Hematopoietic multipotent progenitor cell treated with erythropoietin and hydrocortisone succinate and interleukin-3 and kit ligand, for 15 days (in vitro differentiated cells): ENCODE measurements at places on chromosomes 6 and 20.

DNA sequence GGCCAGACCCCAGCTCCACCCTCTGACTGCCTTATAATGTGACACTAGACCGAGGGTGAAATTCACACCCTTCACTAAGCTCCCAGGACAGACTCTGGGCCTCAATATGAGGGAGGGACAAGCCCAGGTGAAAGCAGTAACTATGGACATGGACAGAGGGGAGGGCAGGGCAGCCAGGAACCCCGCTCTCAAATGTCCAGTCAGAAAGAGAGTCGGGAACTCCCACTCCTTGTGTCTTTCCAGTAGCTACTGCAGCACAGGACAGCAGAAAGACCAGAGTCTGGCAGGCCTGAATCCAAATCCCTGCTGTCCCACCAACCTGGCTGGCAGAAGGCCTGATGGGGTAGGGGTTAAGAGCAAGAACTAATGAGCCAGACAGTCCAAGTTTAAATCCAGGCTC lies 6.4 kb downstream of the C20orf96 start:
- DNase-seq = no peak

- no peak for DNase-seq
These were observed 985.2 kb downstream of the EYS start for GRCh38 chr6:64721865-64722264.

DNA sequence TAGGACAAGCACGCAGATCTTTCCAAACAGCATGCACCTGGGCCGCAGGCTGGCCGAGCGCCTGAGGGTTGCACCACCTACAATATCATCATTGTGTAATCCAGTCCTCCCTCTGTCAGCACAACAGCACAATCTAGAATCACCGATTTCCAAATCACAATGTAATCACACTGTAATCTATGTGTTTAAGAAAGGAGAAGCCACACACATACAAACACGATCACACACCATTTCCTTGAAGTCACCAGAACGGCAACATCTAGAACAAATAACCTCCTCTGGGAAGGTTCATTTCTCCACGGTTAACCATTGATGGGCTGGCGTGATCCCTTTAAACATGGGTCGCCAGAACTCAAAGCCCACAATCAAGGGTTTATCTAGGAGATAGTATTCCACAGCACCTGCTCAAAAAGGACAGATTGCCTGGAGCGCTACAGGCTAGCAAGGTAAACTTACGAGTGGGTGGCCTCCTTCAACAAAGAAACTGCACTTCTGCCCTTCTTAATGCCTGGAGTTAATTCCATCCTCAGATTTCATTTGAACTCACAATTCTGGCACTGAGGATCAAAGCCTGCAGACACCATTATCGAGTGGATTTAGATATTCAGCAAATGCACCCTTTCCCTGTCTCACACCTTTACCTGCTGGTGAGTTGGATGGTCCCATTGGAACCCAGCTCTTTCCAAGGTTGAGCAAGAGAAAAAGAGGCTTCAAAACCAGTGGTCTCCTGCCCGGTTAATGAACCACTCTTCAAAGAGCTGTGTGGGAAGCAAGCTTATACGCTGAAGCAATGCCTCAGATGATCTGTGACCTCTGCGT lies 83.8 kb upstream of the FOXQ1 start:
- DNase-seq = no peak

- DNase-seq = no peak
These were observed 610.5 kb downstream of the HTR1B start for GRCh38 chr6:76852776-76853175.

DNA sequence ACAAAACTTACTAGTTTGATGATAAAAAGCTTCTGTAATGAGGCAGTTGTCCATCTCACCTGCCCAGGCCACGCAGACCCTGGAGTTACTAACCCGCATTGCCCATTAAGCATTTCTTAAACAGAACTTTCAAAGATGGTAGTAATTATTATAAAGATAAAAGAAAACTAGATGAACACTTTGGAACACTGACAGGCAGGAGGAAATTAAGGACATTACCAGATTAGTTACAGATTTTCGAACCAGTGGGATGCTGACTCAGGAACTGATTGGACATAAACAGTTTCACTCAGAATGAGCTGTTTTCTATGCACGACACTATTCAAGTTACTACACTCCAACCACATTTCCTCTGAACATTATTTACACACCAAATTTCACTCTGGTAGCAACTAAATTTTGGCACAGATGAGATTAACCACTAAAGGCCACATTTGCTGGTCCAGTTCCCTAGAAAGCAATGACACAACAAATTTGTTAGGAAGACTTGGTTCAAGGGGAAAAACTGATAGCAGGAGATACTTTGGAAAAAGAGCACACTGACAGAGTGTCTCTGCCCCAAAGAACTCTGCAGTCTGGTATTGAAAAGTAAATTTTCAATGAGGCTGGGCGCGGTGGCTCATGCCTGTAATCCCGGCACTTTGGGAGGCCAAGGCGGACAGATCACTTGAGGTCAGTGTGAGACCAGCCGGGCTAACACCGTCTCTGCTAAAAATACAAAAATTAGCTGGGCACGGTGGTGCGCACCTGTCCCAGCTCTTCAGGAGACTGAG lies 3.0 kb downstream of the ROMO1 start:
- DNase-seq = peak; percentile 4

DNA sequence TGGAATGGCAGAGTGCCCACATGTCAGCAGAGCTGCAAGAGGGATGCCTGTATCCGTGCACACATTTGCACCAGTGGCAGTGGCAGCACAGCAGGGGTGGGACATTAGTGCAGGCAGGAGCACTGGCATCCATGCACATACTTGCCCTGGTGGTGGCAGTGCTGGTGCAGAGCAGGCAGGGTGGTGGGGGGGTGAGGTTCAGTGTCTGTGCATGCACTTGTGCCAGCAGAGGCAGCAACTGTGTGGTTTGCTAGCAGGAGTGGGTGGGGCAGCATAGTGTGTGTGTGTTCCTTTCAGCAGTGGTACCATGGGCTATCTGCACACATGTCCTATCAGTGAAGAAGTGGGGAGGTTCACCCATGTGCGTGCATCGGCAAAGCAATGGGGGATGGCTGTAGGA lies 151.6 kb downstream of the EPM2A start:
- DNase-seq = no peak

DNA sequence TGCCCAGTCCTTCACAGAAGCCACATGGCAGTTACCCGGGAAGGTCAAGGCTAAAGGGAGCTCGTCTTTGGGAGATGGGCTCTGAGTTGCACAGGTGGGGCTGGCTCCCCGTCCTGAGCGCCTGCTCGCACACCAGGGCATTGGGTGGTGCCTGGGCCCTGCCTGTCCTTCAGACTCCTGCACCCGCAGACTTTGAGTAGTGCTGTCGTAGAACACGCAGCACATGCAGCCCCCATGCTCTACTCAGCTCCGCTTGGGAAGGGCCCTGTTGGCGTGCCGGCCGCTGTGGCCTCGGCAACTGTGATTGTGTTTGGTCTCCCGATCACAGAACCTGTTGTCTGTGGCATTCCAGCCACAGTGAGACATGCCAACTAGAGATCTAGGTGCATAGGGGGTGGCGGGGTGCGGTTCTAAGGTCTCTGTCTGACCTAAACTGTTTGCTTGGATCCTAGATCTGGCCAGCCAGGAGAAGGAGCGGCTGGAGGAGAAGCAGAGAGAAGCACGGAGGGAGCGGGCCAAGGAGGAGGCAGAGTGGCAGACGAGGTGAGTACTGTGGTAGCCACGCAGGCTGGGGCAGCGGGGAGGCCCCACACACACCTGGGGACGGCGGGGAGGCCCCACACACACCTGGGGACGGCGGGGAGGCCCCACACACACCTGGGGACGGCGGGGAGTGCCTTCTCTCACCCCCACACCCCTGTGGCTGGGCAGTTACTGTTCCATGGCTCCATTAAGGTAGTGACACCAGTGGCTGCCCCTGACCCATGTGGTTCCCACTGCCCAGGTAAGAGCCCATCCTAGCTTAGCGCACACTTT lies 11.3 kb upstream of the ADRM1 start:
- no peak for DNase-seq

- no peak for DNase-seq
These were observed 25.1 kb downstream of the RNF217 start for GRCh38 chr6:124987291-124987690.

- DNase-seq = no peak
These were observed 457.2 kb downstream of the KIF16B start for GRCh38 chr20:16115911-16116552.

DNA sequence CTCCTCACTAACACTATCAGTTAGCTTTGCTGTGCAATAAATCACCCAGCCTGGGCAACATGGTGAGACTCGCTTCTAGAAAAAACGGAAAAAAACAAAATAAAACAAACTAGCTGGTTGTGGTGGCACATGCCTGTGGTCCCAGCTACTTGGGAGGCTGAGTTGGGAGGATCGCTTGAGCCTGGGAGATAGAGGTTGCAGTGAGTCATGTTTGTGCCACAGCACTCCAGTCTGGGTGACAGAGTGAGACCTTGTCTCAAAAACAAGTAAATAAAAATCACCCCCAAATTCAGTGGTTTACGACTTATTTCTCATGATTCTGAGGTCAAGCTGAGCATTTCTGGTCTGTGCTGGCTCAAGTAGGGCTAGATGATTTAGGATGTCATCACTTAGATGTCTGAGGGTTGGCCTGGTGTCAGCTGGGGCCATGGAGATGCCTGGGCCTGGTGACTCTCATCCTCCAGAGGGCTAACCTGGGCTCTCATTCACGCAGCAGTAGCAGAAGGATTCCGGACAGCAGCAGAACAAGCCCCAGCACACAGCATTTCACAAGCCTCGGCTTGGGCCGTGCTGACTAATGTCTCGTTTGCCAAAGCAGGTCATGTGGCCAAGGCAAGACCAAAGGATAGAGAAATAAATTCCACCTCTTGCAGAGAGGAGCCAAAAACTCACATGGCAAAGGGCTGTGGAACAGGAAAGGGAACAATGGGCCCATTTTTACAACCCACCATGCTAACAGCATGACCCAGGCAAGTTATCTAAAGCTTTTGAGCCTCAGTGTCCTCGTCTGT lies 32.5 kb downstream of the MGME1 start:
- DNase-seq = no peak

- peak; percentile 86 for DNase-seq
These were observed 21.3 kb upstream of the HFE start for GRCh38 chr6:26065952-26066380.

GRCh38 chr6:149236589-149236988 lies 80.9 kb upstream of the TAB2 start:
- no peak for DNase-seq

GRCh38 chr6:5459346-5459745 lies 198.0 kb downstream of the FARS2 start:
- no peak for DNase-seq

DNA sequence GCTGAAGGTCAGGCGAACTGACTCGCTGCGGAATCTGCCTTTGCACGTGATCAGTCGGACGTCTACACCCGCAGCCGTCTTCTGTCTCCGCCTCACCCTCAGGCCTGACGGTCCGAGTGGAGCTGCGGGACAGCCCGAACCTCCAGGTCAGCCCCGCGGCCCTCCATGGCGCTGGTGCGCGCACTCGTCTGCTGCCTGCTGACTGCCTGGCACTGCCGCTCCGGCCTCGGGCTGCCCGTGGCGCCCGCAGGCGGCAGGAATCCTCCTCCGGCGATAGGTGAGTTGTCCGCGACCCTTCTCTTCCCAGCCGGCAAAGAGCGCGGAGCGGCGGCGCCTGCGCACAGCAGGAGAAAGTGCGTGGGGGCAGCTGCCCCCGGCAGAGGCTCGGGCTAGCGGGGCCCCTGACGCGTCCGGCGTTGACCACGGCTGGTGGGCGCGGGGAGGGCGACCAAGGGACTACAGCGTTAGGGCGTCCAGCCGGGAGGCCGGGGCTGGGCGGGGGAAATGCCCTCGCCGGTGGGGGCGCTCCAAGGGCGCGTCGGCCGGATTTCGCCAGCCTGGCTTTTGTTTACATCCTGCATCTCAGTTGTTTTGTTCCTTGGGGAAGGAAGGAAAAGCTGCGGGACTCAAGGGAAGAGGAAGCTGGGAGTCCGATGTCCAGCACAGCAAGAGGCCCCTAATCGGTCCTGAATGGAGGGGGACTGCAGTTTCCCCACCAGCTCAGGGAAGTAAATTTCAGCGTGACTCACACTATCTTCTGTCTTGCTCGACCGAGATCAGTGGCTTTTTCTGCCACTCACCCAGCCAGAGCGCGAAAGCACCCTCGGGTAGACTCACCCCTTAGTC lies at the start of gene SMPDL3A:
TSS of gene SMPDL3A (plus strand) at position 77 of the 846 bp plus-strand sequence. CDS start at position 166, 89 bp downstream.
- no peak for DNase-seq

GRCh38 chr20:24109537-24109936 lies 121.0 kb upstream of the GGTLC1 start:
- no peak for DNase-seq

DNA sequence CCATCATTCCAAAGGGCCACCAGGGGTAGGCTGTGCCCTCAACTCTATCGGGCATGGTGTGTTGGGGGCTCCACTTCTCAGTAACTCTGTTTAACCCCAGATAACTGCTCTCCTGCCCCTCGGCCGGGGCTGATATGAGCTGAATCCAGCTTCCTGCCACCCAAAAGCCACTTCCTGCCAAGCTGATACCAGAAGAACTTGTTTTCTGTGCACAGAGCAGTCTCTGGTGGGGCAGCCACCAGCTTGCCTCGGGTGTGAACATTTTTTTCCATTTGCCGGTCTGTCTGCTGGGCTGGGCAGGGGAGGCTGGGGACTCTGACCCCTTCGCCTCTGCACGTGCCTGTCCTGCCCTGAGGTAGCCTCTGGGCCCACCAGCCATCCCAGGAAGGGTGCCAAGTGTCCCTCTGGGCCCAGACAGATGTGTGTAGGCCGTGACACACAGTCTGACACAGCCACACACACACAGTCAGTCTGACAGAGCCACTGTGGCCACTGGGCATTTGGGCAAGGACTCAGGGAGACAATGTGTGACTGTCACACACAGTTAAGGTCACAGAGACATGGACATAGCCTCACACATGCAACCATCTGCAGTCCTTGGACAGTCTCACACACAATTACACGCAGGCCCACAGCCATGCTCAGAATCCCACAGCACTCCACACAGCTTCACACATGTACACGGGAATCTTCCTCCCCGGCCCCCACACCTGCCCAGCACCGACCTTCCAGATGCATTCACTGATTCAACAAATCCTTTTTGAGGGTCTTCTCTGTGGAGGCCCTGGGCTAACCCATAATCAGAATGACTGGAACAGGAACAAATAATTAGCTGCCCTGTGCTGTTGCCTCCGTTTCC lies 45.1 kb downstream of the NOL4L start:
- DNase-seq = peak; percentile 70

GRCh38 chr6:150925590-150925928 lies 60.1 kb downstream of the MTHFD1L start:
- no peak for DNase-seq
